ENCODE measurements at places on chromosomes 2 and 18.

GRCh38 chr2:81767187-81767912 lies 1462.8 kb upstream of the LRRTM1 start:
- DNase-seq: no peak

- DNase-seq: no peak
Observed at GRCh38 chr2:157152362-157152761, 105.1 kb upstream of the GALNT5 start.

GRCh38 chr2:28360718-28361293 lies 31.9 kb upstream of the FOSL2 start:
- DNase-seq: no peak

DNA sequence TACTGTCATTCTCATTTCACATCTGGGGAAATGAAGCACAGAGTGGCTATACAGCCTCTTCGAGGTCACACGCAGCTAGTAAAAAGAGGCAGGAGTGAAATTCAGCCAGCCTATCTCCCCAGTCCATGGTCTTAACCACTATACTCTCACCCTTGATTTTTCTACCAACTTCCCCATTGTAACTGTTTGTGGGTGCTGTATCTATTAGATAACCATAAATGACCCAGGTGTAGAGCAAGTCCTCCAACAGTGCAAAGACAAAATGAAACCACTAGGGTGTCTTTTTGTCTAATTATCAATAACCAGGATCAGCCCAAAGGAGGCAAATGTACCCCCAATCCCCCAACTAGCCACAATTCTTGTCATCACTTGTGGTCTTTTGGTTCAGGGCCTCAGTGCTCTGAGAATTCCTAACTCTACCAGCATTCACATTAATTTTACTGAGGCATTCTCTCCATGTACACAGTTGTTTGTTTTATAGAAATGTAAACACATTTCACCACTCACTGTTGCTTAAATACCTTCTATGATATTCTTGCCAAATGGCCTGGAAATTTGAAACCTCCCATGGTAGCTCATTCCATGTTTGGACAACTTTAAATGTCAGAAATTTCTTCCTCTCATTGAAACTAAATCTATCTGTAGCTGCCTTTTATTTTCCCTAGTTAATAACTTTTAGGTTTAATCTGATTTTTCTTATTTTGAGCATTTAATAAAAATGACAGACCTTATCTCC lies 58.7 kb downstream of the SLC40A1 start:
- DNase-seq: no peak

DNA sequence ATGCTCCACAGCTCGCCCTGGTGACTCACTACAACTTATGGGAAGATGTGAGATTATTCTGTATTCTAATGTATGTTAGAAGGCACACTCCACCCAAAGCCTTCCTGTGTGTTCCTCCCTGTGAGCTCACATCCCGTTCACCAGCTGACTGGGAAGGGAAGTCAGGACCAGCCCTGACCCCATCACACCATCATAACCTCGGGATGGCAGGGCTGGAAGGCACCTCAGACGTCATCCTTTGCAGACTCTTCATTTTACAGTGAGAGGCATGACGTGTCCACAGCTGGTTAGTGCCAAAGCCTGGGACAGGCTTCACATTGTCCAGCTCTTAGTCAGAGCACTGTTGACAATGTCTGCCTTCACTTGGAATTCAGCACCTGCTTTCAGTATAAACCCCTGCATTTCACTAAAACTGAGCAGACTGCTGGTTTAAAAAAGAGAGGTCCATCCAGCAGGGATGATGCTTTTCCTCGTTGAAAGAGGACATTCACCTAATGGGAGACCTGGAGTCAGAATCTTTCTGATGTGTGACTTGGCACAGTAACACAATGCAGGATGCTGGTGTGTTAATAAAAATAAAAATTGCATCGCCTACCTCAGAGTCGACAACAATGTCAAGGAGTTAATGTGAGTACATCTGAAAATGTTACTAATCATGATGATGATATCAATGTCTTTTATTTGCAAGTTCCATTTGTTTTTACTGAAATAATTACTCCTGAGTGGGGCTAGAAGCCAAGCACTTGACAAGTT lies 418.0 kb upstream of the TNP1 start:
- peak; percentile 37 for DNase-seq

- DNase-seq: peak; percentile 61
Observed at GRCh38 chr2:205405752-205406151, 276.5 kb upstream of the NRP2 start.

DNA sequence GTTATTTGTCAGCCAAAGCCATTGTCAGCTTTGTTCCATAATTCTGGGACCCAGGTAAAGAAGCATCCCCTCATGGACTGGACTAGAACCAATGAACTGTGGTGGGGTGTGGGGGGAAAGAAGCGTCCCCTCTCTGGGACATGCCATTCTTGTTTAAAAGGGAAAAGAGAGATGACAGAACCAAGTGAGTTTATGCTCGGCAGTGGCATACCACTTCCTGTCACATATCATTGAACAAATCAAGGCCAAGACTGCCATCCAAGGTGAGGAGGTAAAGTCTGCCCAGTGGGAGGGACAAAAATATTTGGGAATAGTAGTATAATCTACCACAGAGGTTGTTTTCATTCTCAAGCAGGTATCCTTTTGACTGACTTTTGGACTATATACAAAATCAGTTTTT lies 4.7 kb upstream of the GLS start:
- no peak for DNase-seq

DNA sequence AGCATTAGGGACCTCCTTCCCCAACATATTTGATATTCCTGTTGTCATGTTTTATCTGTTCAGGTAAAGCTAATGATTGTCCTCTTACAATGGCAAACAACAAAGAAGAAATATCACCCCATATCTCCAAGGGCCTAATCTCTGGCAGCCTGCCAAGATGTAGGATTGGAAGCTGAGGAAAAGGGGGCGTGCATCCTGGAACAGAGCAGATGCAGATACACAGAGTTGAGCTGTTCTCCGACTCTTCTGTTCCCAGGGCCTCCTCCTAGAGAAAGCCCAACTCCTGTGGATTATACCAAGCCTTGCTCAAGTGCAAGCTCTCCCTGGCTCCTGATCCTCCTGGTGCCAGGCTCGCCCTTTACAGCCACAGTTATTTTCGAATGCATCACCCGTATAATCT lies 35.2 kb upstream of the CD207 start:
- no peak for DNase-seq

DNA sequence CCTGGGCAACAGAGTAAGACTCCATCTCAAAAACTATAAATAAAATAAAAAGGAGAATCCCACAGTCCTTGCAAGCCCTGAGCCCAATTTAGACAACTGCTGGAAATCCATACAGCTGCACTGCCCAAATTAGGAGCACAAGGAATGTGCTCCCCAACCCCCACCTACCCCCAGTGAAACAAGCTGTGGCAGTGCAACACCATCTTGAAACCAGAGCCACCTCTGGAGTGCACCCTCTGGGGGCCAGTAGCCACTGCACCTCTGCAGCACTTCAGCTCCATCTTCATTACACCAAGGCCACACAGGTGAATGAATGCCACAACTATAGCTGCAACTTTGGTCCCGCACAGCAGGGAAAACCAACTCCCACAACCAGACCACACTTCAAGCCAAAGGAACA lies 37.3 kb downstream of the USP34 start:
- no peak for DNase-seq

DNA sequence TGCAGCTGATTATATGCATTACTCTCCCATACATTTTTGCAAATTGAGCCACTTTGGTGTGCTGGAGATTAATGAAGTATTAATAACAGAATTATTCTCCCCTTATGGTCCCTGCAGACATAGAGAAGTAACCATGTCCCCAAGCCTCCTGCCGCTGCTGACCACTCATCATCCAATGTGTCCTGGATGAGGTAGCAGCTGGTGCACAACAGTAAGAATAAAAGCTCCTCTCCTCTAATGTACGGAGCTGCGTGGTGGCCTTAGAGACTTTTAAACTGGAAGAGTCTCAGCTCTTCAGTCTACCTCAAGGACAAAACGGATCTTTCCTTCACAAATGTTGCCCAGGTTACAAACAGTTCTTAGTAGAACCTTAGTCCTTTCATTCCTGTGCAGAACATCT lies 37.7 kb downstream of the TPO start:
- DNase-seq: no peak

- DNase-seq: no peak
Observed at GRCh38 chr18:58591286-58591685, 37.6 kb downstream of the ALPK2 start.

GRCh38 chr18:36420826-36421225 lies 123.3 kb downstream of the FHOD3 start:
- DNase-seq: no peak

GRCh38 chr2:101480764-101481163 lies 5.9 kb upstream of the RFX8 start:
- no peak for DNase-seq

- no peak for DNase-seq
Observed at GRCh38 chr2:42804338-42804737, 12.0 kb upstream of the HAAO start.

DNA sequence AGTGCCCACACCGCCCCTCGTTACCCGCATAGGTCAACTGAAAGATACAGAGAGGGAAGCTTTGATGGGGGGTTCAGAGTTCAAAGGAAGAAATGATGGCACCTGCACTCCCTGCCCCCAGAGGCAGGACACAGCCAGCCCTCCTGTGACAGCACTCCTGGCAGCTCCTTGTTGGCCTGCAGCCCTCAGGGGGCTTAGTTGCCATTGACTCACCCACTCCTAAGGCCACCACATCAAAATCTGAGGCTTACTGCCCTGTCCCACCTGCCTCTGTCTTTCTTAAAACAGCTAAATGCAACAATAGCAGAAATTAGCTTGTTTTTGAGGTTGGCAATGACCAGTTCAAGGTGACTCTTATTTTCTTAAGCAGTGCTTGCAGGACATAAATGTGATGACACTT lies 31.6 kb upstream of the SLC35F6 start:
- no peak for DNase-seq

DNA sequence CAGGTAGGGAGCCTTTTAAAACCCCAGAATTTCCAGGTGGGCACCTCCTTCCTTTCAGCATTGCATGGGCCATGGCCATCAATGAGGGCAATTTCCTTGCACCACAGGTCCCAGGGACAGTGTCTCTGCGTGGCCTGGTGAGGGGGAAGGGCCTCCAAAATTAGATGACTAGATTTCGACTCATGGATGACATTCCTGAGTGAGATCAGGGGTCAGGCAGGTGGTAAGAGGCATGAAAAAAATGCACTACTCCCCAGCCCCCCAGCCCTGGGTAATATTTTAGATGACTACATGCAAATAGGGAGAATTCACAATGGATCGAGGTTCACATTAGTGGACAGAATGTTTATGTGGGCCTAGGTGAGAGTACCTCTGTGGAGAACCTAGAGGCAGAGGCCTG lies 19.0 kb upstream of the IGFBP5 start:
- no peak for DNase-seq

- DNase-seq: no peak
Observed at GRCh38 chr2:69946351-69947324, 14.8 kb downstream of the ASPRV1 start.

GRCh38 chr2:12555012-12555645 lies 161.6 kb upstream of the TRIB2 start:
- no peak for DNase-seq

- no peak for DNase-seq
Observed at GRCh38 chr2:226693521-226693920, 106.1 kb downstream of the IRS1 start.

DNA sequence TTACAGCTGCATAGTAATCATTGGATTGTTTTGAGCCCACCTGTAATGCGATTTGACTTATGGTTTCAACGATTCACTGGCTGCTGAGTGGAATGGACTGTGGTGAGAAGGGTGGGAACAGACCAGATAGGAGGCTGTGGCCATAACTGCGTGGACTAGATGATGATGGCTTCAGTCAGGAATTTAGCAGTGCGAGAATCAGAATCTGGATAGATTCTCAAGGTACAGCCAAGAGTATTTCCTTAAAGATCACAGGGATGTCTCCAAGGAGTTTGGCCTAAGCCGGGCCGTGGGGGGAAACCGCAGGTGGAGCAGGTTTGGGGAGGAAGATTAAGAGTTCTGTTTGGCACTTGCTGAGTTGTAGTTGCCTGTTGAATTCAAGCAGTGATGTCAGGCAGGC lies 44.0 kb upstream of the CHMP1B start:
- DNase-seq: no peak

GRCh38 chr2:26421961-26422360 lies 20.2 kb downstream of the DRC1 start:
- DNase-seq: no peak

- DNase-seq: no peak
Observed at GRCh38 chr18:62420513-62421209, 95.6 kb downstream of the TNFRSF11A start.

DNA sequence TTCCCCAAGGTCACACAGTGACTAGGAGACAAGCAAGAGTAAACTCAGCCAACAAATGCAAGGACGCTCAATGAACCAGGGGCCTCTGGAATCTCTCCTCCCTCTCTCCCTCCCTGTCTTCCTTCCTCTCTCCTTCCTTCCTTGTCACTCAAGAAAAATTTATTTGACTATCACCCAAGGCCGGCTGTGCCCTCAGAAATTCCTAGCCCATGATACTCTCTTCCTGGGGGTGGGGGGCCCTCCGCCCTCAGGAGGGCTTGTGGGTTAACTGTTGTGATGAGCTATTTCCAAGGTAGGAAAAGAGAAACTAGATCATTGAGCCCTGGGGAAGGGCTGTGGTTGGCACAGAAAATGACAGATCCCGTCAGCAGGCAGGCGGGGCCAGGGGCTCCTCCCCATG lies 21.7 kb downstream of the INHBB start:
- DNase-seq: no peak

DNA sequence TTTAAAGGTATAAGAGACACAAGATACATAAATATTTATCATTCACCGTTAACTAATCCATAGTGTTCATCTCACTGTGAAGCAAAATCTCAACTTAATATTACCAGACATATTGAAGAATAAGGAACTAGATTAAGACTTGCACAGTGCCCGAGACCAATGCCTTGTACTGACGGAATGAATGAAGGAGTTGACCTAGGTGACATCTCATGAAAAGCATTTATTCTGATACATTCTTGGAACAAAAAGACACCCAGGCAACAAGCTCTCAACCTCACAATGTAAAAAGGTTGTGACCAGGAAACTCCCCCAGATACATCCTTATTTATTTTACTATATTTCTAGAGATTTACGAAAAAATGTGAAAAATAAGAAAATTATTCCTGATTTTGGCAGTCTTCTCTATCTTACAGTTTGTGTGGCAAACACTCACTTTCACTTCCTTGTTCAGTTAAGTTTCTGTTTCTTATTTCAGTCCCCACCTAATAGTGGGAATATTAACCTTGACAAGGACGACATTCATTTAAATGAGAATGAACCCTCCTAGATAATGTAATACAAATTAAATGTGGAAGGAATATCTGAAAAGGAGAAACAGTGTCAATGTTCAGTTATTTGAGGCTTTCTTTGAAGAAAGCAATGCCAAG lies 28.4 kb downstream of the M1AP start:
- DNase-seq: no peak
